ENCODE measurements at places on chromosomes 5 and 9.

DNA sequence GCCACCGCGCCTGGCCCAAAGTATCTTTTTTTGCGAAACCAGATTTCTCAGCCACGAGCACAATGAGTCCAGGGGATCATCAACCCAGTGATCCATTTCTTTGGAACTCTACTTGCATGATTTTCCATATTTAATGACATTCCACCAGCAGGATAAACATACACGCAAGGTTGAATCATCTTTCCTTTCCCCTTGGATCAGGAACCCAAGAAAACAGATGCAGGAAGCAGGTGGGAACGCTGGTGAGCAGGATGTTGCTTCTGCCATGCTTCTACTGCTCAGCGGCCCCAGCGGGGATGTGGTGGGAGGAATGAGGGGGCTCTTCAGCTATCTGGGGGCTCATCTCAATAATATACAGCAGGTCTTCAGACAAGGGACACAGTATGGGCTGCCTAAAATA lies 118.2 kb downstream of the SEC61B start:
- DNase-seq, result no peak

DNA sequence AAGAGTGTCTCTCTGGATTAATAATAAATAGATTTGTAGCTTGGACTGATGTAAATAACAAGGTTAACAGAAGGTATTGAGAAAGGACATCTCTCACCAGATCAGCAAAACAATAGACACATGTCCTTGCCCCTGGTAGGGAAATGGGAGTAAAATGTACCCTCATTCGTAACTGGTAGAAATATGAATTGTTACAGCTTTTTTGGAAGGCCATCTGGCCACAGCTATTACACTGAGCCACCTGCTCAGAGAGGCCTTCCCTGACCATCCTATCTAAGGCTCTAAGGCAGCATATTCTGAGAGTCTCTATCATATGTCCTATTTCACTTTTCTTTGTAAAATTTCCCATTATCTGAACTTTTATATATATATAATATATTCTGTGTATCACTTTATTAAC lies 129.1 kb upstream of the MAP1B start:
- no peak for DNase-seq

- no peak for DNase-seq
Observed at GRCh38 chr9:123651871-123652270, 278.1 kb downstream of the DENND1A start.

DNA sequence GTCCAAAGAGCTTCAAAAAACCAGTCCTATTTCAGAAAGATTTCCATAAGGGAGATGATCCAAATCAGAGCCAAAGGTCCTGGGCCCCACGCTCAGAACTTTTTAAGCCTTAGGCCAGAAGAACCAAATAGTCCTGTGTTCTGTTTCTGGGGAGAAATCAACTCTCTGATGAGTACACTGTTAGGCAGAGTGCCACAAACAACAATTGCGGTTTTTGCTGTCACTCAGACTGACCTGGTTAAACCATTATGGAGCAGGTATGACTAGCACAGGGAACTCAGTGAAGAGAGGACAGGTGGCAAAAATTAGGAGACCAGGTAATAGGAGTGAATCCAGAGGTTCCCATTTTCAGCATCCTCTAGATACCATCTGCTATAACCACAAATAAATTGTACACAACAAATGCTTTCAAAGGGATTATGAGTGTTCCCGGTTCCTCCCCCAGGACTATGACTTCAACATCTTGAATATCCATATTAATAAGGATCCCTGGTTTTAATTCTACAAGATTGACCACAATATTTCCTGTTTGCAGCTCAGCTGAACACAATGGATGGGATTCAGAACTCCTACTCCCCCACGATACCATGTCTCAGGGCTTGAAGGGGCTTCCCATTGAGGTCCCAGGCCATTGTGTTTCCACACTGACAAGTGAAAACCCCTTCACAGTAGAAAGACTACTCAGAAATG lies 52.1 kb upstream of the FREM1 start:
- no peak for DNase-seq

GRCh38 chr9:99299211-99300102 lies 77.4 kb downstream of the SEC61B start:
- peak; percentile 61 for DNase-seq

DNA sequence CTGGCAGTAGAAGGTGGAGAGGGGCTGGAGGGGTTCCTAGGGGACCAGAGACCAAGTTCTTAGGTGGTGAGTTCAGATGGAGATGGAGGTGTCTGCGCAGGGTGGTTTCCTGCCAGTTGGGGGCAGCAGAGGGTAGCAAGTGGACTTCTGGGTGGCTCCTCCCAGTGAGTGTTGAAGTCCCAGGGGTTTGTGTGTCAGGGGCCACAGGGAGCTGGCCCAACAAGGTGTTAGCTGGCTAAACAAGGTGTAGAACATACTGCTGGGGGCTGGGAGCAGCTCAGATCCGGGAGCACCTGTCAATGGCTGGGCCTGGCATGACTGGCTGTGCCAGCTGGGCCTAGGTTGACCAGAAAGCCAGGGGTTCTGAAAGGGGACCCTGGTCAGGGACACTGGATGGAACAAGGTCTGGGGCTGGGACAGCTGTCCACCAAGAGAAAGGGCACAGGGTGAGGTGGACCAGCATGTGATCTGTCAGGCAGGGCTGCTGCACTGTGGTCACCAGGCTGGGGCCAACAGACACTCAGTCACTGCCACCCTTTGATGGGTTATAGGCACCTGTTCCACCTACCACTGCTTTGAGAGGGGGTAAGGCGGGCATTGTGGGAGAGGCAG lies 35.6 kb downstream of the DAB2IP start:
- peak; percentile 68 for DNase-seq

- DNase-seq, result no peak
Observed at GRCh38 chr9:128505414-128505765, 871 bp downstream of the GLE1 start.

DNA sequence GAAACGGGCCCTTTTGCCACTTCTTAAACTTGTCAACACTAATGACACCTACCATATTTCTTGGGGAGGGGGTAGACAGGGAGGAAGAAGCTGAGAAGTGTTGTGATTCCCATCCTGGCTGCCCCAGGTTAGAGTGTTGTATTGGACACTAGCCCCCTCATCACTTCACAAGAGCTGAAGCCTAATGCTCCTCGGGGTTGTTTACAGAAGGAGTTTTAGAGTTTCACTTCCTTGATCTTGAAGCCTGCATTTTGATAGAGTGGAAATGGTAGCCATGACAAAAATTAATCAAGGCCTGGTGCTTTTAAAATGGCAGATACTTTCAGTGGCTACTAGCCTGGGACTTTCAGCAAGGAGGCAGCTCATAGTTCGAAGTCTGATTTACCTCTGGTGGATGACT lies 11.0 kb upstream of the FAM120AOS start:
- DNase-seq, result no peak

DNA sequence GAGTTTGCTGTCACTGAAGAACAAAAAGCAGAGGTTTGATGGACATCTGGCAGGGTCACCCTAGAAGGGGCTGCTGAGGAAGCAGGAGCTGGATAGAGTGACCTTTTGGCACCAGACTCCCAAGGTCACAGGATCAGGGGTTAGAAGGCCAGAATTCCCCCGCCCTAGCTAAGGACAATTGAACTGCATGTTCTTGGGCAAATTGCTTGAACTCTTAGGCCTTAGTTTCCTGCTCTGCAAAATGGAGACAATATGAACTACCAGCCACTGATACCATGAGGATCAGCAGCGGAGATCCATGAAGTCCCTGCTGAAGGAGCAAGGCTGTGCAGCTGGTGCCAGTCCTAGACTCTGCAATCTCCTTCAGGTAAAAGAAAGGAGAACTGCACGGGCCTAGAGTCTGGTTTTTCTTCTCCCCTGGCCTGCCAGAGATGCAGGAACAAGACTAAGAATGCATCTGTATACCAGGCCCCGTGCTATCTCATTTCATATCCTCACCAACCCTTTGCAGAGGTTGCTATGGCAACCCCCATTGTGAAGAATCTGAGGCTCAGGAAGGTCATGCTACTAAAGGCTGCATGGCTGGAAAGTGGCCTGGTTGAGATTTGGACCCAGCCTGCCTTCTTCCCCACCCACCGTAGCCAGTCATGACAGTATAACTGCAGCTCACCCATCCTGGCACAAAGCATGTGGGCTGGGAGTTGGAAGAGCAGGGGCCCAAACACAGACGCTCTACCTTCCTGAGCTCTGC lies 33.7 kb downstream of the CAMK2A start:
- no peak for DNase-seq

- DNase-seq, result no peak
Observed at GRCh38 chr5:73317523-73317922, 131.1 kb downstream of the FOXD1 start.

GRCh38 chr9:99118782-99119466 lies 14.0 kb downstream of the TGFBR1 start:
- no peak for DNase-seq

- no peak for DNase-seq
Observed at GRCh38 chr5:102314328-102314727, 18.2 kb upstream of the SLCO4C1 start.

GRCh38 chr5:129069292-129069691 lies 25.3 kb upstream of the ISOC1 start:
- no peak for DNase-seq

DNA sequence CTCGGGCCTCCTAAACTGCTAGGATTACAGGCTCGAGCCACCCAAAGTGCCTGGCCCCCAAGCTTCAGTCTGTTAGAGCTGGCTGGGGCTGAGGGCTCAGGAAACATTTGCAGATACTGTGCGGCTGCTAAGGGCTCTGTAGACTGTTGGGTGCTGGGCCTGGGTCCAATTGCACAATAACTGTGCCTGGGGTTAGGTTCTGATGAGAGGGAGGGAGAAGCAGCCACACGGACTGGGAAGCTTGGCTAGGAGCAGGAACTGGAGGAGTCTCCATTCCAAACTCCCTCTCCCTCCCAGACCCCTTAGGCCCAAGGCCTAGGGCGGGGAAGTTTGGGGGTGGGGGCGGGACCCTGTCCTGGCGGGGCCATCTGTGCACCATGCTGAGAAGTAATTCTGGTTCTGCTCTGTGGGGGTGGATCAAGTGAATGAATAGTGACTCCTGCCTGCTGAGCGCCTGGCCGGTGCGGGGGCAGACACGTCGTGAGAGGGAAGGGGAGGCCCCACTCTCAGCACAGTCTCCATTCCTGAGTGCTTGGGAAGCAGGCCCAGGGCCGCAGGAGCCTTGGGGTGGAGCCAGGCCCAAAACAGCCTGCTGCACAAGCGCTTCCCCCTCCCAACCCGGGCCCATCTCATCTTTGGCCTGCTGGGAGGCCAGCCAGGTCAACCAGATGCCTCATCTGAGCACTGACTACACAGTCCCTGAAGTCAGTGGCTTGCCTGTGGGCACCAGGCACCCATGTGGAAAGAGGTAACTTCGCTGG lies 1.5 kb downstream of the ASS1 start:
- DNase-seq, result no peak

- DNase-seq, result no peak
Observed at GRCh38 chr9:98644011-98644410, 64.7 kb downstream of the GABBR2 start.

DNA sequence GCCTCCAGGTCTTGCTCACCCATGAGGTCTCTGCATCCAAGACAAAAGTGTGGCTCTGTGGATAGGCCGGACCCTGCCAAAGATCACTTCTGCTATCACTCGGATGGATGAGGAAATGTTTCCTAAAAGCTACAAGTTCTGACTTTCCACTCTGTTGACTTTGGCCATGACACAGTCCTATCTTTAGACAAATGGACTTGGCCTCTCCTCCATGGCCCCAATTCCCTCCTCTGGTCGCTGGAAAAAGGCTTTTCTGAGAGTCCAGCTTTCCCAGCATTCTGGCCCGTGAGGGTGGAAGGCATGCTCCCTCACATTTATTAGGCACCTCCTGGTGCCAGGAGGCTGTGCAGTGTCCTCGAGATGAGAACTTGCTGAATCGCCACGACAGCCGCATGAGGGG lies 83.1 kb downstream of the COL27A1 start:
- no peak for DNase-seq

DNA sequence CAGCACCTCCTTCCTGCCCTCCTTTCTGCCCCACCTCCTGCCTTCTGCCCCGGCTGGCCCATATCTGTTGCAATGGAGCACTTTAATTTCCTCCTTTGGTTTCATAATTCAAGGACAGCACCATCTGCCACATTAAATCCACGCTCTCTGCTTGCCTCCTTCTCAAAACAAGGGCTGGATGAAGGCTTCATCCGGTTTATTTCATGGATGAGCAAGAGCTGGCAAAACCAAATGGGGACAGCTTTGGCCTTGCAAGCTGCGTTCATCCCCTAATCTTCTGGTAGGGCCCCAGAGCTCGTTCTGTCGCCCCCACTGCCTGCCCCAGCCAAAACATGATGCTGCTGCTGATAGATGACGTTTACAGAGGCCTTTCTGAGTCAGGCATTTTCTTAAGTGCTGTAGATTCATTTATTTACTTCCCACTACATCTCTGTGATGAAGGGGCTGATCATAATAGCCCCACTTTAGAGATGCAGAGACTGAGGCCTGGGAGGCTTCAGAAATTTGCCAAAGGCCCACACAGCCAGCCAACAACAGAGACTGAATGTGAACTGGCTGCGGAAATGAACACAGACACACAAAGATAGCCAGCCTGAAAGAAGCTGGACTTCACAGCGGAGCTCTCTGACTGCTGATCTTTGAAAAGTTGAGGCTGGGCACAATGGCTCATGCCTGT lies 115.6 kb upstream of the CPEB4 start:
- DNase-seq, result no peak

- DNase-seq, result no peak
Observed at GRCh38 chr5:36304095-36304805, 2.5 kb upstream of the RANBP3L start.

DNA sequence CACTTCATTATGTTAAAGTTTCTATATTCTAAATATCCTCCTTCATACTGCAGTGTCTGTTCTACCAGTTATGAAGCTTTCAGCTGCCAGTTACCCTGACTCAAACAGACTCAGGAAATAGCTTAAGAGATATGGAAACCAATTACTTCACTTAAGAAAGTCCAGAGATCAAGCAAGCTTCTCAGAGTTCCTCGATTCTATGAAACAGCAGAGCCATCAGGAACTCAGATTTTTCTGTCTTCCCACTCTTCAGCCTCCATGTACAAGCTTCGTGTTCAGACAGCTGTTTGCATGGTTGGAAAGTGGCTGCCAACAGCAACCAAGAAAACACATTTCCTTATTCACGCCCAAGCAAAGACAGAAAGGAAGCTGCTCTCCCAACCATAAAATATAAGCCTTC lies 216.1 kb downstream of the ACTL7B start:
- DNase-seq, result no peak

DNA sequence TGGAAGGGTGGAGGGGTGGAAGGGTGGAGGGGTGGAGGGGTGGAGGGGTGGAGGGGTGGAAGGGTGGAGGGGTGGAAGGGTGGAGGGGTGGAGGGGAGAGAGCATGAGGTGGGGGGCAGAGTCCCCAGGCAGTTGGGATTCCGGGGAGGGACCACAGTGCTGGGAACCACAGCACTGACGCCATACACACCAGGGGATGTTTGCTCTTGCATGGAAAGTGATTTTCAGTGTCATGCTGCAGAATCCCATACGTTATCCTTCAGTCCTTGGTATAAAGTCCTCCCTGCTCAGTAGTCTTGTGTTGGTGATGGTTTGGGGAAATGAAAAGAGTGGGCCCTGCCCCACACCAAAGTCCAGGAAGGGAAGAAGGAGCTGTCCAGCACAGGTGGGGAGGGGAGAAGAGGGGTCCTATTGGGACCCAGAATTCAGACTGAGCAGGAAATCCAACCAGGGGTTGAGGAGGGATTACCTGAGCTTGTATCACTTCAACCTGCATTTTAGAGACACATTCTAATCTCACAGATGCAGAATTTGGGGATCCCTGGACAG lies 5.5 kb upstream of the FIBCD1 start:
- no peak for DNase-seq
